ENCODE measurements at places on chromosomes 5 and 9.

GRCh38 chr9:13020146-13021040 is 245.6 kb downstream of the LURAP1L start:
- DNase-seq = no peak

DNA sequence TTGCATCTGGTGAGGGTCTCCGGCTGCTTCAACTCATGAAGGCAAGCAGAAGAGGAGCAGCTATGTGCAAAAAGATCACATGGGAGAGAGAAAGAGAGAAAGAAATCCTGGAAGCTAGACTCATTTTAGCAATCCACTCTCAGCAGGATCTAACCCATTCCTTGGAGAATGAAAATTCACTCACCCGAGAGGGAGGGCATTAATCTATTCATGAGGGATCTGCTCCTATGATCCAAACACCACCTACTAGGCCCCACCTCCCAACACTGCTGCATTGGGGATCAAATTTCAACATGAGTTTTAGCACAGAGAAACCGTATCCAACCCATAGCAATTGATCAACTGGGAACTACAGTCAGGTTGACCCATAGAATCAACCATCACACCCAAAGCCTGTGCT is 98.1 kb upstream of the SV2C start:
- DNase-seq = no peak

GRCh38 chr9:98909935-98910334 is 33.8 kb upstream of the COL15A1 start:
- DNase-seq = no peak

- no peak for DNase-seq
Measured at GRCh38 chr5:91977579-91977978, 594.5 kb upstream of the ARRDC3 start.

- peak; percentile 48 for DNase-seq
Measured at GRCh38 chr9:131366761-131367401, 27.0 kb upstream of the PRRC2B start.

DNA sequence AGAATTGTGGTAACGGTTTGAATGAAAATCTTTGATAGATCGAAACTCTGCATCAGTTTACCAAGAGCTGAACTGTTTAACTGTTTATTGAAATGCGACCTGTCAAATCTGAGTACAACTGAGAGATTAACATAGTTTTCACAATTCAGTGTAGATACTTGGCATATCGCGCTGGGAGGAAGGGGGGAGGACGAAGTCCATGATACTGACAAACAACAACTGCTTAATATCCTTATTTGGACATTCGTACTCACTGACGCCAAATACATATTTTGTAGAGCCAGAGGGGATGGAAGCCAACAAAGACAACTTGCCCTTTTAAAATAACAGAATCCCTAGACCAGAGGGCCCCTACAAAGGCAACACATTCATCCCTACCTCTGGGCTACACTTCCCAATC is 93.2 kb downstream of the GLIS3 start:
- no peak for DNase-seq

GRCh38 chr5:170986598-170986997 is 124.8 kb downstream of the RANBP17 start:
- DNase-seq = peak; percentile 41

DNA sequence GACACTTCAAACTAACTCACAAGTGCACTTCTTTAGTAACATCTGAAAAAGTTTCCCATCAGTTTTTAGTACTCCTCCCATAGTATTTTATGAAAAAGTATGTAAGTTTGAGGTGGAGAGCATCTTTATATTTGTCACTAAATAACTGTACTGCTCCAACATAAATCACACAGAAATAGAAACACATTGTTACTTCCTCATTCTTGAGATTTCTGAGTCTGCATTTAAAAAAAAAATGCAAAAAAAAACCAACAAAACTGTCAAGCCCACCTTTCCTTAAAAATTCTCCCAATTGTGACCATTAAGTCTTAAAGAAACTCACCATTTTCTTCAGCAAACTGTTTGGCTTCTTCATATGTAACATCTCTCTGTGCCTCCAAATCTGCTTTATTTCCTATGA is 18.7 kb downstream of the RAB14 start:
- DNase-seq = no peak

DNA sequence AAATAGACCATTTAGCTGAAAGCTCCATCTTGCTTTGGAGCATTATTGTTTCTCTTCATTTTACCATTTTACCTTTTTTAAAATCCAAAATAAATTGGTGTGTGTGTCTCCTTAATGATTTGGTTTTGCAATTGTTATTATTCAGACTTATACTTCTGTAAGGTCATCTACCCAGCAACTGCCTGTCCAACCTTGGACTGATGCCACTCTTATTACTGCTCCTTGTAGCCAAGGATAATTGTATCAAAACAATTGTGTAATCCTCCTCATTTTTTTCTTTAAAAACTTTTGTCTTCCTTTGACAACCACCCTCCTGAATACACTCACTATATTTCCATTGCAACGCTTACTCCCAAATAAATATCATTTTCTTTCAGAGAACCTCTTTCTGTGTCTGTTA is 30.3 kb upstream of the HMGCR start:
- no peak for DNase-seq

DNA sequence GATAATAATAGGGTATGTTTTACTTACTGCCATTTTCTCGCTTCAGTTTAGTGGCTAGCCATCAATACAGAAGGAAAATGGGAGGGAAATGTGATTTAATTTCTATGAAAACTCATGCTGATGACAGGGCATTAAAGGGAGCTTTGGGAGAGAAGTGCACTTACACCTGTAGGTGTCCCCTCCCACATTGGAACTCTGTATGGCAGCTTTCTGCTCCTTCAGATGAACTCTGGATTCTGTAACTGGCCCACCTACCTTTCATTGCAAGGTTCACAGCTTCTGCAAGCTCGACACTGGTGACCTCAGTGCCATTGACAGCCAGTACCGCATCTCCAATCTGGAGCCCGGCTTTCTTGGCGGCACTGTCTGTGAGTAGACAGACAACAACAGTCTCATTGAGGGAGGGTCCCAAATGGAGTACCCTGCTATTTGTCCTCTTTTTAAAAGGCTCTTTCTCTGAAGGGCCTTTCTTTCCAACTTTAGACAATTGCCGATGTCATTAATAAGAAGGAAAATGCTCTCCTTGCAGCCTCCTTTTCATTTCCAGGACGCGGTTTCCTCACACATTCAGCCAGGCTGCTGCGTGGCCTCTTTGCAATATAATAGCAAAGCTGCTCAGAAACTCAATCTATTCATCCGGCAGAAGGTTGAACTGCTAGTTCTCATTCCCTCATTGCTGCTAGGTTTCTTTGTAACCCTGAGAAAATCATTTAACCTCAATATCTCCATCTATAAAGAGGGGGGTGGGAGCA is 63.6 kb downstream of the NUDT12 start:
- DNase-seq = no peak

DNA sequence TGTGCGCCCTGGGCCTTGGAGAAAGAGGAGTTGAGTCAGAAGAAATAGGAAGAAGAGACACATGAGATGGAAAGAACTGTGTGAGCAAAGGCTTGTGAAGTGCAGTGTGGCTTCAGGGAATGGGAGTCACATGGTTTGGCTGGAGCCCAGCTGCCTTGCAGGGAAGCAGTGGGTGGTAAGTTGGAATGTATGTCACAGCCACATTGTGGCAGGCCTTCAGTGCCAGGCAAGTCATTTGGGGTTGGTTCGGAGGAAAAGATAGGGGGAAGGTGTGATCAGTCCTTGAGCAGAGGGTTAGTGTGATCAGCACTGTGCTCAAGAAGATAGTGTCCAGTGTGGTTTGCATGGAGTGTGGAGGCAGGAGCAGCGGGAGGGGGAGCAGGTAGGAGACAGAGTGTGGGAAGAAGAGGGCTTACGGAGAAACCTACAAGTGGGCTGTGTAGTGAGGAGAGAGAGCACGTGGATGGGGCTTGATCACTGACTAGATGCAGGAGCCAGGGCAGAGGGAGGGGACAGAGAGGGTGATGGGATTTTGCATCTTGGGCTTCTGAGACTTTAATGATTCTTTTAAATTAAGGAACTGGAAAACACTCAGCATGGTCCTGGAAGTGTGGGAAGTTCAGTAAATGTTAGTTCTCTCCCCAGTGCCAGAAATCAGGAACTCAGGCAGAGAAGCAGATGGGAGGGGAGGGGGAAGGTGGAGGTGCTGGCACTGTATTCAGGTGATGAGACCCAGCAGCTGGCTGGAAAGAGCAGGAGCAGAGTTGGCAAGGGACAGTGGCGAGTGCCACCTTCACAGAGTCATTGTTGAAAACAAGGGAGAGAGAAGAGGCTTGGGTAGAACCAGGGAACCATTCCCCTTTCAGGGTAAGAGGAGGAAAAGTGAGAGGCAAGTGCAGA is 46.6 kb downstream of the ARHGAP26 start:
- peak; percentile 40 for DNase-seq

- DNase-seq = no peak
Measured at GRCh38 chr5:156670615-156671014, 179.5 kb upstream of the PPP1R2B start.

GRCh38 chr9:108905494-108905893 is 28.4 kb downstream of the ELP1 start:
- DNase-seq = no peak

DNA sequence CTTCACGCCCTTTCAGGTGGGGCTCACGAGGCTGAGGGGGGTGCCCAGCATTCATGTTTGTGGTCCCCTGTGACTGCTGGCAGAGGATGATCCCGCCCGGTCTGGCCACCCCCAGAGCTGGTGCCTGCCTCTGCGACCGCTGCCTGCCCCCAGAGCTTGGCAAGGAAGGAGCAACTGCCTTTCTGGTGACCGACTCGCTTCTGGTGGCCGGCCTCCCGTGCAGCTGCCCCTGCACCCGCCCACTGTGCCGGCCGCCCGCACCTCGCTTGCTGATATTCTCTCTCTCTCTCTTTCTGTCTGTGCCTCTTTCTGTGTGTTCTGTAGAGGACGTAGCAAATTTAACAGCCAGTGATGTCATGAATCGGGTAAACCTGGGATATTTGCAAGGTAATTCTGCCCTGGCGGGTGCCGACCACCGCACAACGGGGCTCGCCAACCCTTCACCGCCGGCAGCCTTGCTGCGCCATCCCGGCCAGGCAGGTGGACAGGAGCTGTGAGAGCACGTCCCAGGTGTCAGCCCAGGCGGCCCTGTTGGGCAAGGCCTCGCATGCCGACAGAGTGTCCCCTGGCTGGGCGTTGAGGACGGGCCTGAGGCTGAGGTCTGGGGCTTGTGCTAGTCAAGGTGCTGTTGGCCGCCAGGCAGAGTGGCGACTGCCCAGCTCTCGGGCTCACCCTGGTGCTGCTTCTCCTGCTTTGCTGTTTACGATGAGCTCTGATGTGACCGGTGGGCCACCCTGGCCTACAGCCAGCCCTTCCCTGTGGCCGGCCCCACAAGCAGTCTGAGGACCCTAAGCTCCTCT is 86.0 kb downstream of the KCNT1 start:
- no peak for DNase-seq

DNA sequence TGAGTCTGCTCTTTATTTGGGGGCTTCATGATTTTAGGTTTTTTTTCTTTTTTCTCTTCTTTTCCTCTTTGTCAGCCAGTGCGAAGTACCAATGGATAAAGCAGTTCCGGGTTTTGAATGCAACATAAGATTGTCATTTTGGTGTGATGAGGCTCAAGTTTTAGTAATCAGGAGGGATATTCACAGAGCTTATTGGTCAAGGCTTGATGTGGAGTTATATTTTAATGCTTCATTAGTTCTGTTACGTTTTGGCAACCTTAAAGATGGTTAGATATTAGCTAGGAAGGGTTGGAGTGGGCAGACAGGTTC is 1.4 kb downstream of the PIK3R1 start:
- peak; percentile 32 for DNase-seq

DNA sequence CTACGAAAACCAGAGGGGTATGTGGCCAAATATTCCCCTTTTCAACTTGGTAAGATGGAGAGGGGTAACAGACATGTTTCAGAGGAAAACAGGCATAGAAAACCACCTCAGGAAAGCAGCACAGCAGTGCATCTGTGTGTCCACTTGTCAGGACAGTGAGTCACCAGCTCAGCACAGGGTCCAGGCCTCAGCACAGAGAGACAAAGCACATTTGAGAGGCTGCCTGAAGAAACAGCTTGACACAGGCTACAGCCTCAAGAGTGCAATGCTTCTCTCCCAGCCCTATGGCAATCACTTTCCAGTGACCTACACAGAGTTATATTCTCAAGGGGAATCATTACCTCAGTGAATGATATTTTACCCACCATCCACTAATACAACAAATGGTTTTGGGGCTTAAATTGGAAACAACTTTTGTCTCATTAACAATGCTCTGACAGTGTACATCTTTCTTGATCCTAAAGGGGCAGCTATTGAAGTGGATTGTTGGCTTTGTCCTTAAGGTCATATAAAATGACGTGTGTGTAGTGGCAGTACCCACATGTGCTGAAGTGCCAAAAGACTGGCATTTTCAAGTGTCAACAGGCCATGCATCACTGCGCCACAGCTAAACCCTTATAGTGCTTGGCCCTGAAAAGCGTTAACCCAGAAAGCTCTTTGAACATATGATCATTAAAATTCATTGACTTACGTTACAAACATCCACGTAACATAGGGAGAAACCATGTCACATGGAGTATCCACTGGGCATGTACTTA is 46.4 kb downstream of the ERMP1 start:
- DNase-seq = peak; percentile 7

Measured in epithelial cell of esophagus (primary cell).